ENCODE measurements at places on chromosomes 1 and 21.

- no peak for DNase-seq
These were observed 584.9 kb downstream of the PTBP2 start for GRCh38 chr1:97306504-97306903.

DNA sequence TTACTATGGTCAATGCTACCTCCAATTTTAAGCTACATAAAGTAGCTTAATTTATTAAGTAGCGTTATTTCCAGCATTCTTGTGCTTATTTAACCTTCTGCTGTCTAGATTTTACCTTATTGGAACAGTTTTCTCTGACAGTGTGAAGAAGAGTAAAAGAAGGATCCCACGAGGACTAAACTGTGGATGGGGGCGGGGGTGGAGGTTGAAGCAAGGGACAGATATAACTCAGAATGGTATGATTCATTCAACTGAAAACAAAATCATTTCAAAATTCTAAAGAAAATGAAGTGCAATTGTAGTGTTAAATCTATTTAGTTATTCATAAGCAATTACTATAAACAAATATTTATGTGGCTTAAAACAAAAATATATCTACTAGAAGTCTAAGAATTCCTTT, 11.5 kb upstream of the VAV3 start:
- no peak for DNase-seq

- no peak for DNase-seq
These were observed 9.2 kb downstream of the GPR157 start for GRCh38 chr1:9119745-9120144.

DNA sequence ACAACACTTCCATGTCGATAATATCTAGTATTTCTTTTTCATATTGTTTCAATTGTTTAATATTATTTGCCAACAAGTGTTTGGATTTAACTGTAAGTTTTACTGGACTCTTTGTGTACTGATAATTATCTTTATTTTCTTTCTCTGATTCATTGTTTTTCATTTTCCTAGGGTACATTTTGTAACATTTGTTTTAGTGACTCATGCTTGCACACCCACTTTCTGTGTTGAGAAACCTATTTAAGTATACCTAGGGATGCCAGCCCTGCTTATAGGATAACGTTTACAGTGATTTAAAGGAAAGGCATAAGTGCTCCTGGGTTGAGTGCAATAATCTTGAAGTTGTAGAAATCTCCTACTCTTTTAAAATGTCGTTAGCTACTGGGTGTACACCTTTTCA, 1386.0 kb upstream of the ADGRL4 start:
- no peak for DNase-seq

GRCh38 chr1:88910401-88910800, 19.0 kb upstream of the GTF2B start:
- DNase-seq, result no peak

DNA sequence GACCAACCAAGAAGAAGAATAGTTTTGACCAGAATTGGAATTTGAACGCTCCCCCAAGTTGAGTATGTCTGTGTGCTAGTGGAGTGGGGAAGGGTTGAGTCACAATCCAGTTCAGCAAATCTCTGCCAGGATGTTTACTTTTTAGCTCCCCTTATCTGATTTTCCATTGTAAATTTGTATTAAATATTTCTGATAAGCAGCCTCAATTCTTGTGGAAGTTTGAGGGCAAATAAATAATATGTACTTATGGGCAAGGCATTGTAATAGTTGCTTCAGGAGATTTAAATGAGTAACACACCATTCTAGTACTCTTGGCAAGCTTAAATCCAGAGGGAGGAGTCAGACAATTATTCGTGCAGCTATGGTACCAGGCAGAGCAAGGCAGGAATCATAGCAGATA, 14.4 kb downstream of the CXADR start:
- DNase-seq, result no peak

DNA sequence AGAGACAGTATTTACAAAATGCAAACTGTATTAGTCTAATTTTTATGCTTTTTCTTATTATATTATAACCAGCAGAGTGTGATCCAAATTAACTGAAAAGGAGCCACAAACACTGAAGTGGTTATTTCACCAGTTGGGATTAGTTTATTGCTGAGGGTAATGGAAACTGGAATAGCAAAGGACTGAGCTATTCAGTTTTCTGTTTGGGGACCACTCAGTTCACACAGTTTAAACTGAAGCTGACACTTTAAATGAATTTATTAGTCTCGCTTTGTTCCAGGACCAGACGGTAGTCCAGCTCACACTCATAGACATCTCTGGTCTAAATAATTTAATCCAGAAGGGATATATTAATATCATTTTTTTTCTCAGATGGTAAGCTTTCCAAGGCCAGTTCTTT, 410.7 kb downstream of the LTN1 start:
- DNase-seq, result no peak

DNA sequence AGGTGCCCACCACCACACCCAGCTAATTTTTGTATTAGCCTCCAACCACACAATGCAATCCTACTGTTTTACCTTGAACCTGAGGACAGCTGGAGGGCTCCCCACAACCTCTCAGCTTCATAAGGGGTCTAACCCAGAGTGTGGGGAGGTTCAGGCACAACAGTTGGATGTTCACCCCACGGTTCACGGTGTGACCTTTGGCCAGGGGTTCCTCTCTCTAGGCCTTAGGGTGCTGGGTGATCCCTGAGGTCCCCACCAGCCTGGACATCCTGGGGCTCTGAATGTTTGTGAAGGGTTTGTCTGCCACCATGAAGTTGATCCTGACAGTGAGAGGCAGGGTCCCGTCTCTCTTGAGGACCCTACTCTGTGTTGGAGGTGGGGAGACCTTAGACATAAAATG, 3.9 kb downstream of the ACOT11 start:
- DNase-seq, result no peak

DNA sequence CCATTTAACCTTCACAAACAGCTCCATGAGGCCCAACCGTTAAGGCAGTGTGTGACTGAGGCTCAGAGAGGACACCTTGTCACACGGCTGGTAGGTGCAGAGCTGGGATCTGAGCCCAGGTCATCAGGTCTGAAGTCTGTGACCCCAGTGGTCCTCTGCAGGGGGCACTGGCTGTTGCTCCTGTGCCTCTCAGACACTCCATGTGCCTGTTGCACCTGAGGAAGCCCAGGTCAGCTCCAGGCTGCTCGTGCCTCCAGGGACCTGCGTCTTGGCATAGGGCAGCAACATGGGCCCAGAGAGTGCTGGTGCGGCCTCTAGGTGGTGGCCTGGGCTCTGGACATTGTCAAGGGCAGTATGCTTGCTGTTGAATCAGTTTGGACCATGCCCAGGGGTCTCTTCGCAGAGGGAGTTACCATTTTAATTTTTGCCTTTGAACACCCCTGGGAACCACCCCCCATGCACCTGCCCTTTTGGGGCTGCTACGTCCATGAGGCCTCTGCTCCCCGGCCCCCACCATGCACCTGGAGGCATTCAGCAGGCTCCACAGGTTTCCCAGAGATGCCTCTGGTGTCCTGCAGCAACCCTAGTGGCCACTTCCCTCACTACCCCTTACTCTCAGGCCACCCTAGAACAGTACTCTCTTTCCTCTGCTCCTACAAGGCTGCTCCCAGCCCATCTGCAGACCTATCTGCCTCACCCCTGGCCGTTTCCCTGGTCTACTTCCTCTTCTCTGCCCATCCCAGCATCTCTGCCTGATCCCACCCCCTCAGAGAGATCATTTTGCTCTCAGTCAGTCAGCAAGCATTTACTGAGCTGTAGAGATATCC, 25.2 kb upstream of the EPS8L3 start:
- DNase-seq, result no peak

- no peak for DNase-seq
These were observed 27.2 kb downstream of the MRPL37 start for GRCh38 chr1:54227091-54227602.

GRCh38 chr1:66253330-66253921, 280.5 kb upstream of the SGIP1 start:
- DNase-seq, result no peak

DNA sequence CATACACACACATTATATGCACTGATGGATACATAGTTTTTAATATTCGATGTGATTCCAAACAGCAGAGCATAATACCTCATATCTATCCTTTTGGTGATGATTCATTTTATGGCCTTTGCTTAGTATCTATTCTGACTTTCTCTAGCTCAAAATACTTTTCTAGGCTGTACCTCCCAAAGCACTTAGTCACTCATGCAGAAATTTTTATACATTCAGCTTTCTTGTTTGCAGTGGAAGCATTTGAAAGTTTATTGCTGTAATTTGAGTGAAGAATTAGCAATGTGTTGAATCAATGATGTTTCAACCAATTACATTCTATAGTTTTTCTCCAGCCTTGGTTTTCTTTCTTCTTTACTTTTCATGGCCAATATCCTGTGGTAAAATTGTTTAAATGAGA, 66.7 kb downstream of the LBR start:
- DNase-seq, result no peak

- DNase-seq, result no peak
These were observed 129.8 kb upstream of the SAMSN1 start for GRCh38 chr21:14675774-14676530.

GRCh38 chr1:221517961-221518360, 223.9 kb downstream of the DUSP10 start:
- DNase-seq, result no peak

- no peak for DNase-seq
These were observed 30.0 kb upstream of the S100A7 start for GRCh38 chr1:153490272-153491051.

DNA sequence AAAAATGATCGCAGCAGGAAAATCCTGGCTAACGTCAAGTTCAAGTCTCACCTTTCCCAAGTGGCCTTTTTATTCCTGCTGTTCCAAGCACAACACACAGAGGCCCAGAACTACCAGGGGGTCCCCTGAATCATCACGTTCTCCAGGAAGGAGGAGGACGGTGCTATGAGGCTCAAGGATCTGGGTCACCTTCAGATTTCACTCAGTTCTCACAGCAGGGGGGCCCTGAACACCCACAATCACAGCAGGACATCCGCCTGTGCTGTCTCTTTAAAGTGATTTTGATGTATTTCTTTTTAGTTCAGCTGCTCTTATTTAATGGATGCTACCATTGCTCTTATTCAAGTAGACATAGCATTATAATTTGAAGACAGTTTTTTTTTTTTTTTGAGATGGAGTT, 173.4 kb downstream of the HUNK start:
- no peak for DNase-seq

DNA sequence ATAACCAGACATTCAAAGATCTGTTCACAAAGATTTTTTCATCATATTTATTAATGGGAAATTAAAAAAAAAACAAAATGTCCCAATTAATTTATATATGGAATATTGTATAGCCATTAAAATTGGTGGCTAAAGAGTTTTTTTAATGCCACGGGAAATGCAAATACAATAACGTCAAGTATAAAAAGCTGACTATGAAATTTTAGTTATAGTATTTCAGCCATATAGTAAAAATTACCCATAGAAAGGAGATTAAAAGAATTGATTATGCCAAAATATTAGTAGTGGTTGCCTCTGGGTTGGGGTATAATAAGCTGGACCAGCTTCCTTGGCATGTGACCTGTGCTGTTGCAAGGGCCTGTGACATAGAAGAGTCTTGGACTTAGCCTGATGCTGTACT, 78.8 kb downstream of the KCTD3 start:
- DNase-seq, result no peak

- DNase-seq, result no peak
These were observed 153.4 kb downstream of the PLA2G4A start for GRCh38 chr1:186982116-186982515.

DNA sequence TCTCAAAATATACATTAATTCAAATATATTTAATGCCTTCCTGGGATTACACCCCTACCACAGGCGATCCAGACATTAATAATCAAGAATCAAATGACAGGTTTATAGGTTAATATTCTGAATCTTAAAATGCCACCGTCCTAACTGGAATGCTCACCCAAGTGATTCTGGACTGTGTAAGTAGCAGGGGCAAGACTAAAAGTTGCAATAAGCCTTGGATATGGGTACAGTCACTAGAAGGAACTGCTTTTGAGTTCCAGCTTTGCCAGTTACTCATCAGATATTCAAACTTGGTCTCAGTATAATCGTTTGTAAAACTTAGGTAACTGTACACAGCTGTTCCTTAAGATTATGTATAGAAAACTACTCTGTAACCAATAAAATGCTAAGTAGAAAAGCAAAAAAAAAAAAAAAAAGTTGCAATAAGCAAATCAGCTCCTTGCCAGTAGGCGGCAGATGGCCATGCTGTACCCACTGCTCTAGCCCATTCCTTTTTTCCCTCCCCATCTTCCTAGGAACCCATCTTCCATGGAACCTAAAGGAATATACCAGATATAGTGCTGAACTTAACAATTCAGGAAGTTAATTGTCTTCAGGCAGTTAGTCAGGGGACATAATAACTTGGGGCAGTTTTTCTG, 10.5 kb downstream of the RO60 start:
- no peak for DNase-seq

DNA sequence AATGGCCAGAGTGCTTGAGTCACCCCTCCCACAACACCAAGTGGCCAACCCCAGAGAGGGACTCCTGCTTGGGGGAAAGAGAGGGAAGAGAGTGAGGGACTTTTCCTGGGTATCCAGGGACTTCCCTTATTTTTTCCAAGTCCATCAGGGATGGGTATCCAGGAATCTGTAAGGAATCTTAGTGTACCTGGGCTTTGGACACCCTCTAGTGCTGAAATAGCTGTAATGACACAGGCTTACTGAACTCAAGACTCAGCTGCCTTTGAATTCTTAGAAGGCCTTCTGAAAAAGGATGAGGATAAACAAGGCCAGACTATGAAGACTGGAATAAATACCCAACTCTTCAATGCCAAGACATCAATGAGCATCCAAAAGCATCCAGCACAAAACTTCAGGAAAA, 12.0 kb downstream of the TSHB start:
- no peak for DNase-seq

GRCh38 chr1:228544021-228544850, 57.1 kb downstream of the RNF187 start:
- no peak for DNase-seq

DNA sequence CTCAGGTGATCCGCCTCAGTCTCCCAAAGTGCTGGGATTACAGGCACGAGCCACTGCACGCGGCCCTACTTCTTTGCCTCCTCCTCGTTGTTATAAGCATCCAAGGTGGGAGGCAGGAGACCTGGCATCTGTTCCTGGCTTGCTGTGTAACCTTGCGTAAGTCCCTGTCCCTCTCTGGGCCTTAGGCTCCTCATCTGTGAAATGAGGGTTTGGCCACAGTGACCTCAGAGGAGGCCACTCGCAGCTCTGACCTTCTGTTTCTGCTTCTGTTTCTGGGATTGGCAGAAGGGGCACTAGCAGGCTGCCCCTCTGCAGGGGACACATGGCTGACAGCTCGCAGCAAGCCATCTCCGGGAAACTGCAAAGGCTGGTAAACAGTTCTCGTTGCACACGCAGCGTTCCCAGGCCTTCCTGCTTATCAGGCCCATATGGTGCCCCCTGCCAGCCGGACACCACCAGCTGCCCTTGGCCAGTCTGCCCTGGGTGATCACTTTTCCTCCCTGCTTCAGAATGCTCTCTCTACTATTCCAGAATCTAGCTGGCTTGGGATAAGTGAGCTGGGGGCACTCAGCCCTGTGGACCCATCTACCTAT, 2.6 kb upstream of the LDLRAP1 start:
- no peak for DNase-seq

- no peak for DNase-seq
These were observed 6.2 kb downstream of the MAP1LC3C start for GRCh38 chr1:241992734-241993133.

Data from stimulated activated CD4-positive, alpha-beta T cell treated with anti-CD3 and anti-CD28 coated beads, Interleukin-4, amount 100 ng/mL, for 4 hours (primary cell).